Testis (tissue), 5 donors: ENCODE measurements at places on chromosomes 12 and 14. TPM values are rescaled to one million over a fixed set of nuclear protein-coding genes. Genes with fewer than 3 reads are reported as not detected.

Gene FGF23
- 0.12 TPM for polyA plus RNA-seq

Gene DDIT3
- polyA plus RNA-seq, result 63.9 TPM

Gene SLC39A5
- polyA plus RNA-seq, result 3.9 TPM

Gene DLGAP5
- 15.2 TPM for polyA plus RNA-seq

Gene CLEC1B
- 1.2 TPM for polyA plus RNA-seq

Gene PAPLN
- polyA plus RNA-seq, result 12.4 TPM

Gene ACSS3
- 7.5 TPM for polyA plus RNA-seq

Gene CMA1
- 4.0 TPM for polyA plus RNA-seq

Gene CHFR
- 62.2 TPM for polyA plus RNA-seq

Gene TMEM106C
- 132 TPM for polyA plus RNA-seq

Gene FSCB
- polyA plus RNA-seq, result 42.9 TPM

Gene RASSF3
- polyA plus RNA-seq, result 27.5 TPM

Gene GARIN6
- polyA plus RNA-seq, result 41.8 TPM

Gene SLC7A7
- polyA plus RNA-seq, result 77.1 TPM
